ENCODE measurements at places on chromosomes 1 and 21. TPM values are rescaled to one million over a fixed set of nuclear protein-coding genes. Genes with fewer than 3 reads are reported as not detected.
A peak's percentile ranks its signal among the peaks of the same experiment; 100 is the strongest.

- peak; percentile 22 for DNase-seq
These were observed 132.8 kb downstream of the SNX7 start for GRCh38 chr1:98794196-98794886.

DNA sequence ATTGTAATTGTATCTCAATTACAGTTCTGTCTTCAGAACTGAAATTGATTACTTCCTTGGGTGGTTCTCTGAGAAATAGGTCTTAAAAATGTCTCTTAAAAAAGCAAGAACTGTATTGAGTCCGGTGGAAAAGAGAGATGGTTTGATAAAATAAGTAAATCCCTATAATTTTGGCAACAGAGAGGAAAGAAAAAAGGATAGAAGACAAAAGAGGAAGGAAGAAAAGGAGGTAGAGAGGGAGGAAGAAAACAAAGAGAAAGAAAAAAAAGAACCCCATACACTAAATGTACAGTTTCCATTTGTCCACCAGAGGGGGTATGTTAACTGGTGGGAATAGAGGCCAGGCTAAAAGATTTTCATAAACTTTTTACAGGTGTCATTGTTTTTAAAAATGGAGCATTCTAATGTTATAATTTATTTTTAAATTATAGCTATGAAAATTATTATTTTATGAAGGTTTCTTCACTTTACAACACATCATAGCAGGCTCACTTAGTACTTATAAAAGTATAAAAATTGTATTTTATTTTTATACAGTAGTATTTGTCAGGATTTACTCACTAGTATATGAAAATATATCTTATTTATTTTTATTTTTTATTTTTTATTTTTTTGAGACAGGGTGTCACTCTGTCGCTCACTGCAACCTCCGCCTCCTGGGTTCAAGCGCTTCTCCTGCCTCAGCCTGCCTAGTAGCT is 2.1 kb upstream of the UBE2T start:
- DNase-seq, result no peak

- DNase-seq, result no peak
These were observed 33.4 kb downstream of the ADAMTS5 start for GRCh38 chr21:26933448-26933847.

GRCh38 chr1:225612287-225612686 is 40.6 kb downstream of the ENAH start:
- no peak for DNase-seq

DNA sequence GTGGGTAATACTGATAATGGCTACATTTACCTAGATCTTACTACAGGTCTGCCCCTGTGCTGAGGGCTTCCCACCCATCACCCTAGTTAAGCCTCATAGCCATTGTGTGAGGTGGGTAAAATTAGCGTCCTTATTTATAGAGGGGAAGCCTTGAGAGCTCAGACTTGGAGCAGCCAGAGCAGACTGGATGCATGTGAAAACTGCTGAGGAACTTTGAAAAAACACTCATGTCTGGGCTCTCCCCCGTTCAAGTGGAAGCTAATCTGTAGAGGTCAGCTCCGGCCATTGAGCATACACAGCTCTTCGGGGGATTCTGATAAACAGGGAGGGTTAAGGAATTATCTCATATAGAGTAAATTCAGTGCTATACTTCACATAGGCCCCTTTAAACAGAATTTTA is 389.7 kb downstream of the RPS6KC1 start:
- DNase-seq, result no peak

- DNase-seq, result no peak
These were observed 473.8 kb upstream of the PKN2 start for GRCh38 chr1:88210103-88210787.

DNA sequence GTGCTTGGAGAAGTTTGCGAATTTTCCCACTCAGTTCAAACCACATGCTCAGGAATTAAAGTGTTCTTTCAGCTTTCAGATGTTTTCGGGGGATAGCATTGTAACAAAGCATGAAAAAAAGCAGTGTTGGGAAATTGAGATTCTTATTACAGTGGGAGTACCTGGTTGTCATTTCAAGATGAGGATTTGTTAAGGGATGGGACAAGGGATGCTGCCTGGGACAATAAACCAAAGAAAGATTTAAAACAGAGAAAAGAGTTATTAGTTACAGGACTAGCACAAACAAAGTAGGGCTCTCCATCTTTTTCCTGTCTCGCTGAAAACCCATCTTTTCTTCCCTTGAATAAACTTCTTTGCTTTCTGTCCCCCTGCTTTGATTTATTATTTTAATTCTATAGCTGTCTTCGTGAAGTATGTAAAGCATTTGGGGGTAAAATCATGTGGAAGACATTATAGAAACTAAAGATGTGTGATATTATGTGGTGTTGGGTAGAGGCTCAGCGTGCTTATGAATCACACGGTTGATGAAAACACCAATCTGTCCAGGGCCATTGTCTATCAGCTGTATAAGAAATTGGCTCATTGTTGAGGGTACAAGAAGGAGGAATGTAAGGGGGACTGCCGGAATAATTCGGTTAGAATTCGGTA is 277.6 kb downstream of the KIF26B start:
- no peak for DNase-seq

DNA sequence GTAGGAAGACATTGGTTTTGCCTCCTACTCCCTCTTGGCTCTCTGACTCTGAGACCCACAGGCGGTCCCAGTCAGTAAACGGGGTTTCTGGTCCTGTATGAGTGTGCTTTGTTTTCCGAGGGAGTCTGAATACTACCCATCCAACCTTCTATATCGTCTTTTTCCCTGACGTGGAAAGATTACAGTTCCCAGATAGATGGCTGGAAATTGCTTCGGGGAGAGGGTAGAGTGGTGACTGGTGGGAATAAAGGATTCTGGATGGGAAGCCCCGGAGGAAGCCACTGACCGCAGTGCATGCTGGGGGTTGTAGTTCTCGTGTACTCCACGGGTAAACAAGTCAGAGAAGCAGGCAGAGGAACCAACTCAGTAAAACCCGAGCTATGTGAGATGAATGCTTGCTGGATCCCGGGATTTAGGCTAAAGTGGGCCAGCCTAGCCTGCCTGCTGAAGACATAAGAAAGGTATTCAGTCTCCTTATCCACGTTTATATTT is 66.2 kb upstream of the IRF2BP2 start:
- DNase-seq, result no peak

- DNase-seq, result no peak
These were observed 225.4 kb downstream of the TRABD2B start for GRCh38 chr1:47771751-47772150.

DNA sequence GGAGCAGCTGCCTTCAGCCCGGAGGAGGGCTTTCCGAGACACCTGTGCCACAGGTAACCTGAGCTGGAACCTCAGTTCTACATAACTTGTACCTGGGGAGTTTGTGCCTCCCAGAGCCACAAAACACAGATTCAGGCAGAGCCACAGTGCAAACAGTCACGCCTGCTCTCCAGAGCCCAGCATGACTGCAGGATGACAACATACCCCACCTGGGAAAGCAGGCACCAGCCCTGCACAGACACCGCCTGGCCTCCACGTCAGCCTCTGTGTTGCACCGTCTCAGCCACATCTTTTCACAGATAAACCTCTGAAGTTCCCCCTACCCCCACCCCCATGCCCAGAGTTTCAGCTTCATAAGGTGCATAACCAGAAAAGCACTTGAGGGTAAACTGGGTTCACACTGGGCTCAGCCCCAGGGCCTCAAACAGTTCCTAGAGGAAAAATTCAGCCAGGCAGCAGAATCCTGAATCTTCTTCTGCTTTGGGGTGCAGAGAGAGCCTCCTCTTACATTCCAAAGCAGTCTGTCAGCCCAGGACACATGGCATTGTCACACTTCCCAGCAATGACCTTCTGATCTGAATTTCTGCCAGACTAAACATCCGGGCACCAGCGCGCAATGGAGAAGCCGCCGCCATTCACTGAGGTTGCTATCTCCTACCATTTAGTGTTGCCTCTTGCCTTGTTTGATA is 229.5 kb downstream of the TOMM20 start:
- no peak for DNase-seq

- DNase-seq, result no peak
These were observed 31.9 kb downstream of the NEK2 start for GRCh38 chr1:211643324-211644212.

DNA sequence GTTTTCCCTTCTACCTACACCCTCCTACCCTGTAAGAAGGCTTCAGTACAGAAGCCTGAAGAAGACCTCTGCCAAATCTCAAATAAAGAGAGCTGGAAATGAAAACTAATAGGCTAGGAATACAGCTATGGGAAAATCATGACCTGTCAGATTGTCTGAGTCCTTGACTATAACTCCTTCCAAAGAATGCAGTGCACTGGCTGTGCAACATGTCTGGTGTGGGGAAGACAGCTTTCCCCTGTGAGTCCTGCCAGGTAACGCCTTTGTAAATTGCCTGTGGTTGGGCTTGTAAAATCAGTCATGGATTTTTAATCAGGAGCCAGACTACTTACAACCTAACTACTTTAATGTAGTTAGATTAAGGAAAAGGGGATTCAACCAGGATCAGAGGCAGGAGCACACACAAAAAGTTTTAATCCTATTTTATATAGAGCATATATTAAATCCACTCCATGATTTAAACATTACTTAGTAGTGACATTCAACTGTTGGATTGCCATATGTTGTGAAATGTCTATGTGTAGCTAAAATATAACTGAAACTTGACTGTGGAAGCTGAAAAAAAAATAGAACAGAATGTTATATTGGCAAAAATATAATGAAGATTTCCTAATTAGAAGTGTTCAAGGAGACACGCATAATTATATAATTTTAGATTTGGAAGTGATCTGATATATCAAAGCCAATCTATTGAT is 1667.8 kb downstream of the KCNT2 start:
- DNase-seq, result no peak

GRCh38 chr1:32769524-32770220 is 47.5 kb downstream of the YARS1 start:
- no peak for DNase-seq

DNA sequence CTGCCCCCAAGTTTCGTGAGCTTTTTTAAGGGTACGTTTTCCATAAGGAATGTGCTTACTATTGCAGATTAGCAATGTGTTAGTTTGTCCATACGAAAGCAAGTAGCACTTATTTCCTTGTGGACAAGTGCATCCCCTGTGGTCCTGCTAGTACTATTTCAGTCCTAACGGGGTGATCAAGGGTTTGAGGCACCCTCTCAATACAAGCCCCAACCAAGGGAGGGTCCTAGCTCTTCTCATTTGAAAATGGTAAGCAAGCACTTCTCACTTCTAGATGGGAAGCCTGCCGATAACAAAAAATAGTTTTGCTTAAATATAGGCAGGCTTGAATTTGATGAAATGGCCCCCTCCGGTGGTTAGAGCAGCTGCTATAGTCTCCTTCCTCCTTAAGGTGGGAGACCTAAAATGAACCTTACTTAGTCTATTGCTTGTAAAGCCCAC is 64.0 kb upstream of the HMCN1 start:
- no peak for DNase-seq

DNA sequence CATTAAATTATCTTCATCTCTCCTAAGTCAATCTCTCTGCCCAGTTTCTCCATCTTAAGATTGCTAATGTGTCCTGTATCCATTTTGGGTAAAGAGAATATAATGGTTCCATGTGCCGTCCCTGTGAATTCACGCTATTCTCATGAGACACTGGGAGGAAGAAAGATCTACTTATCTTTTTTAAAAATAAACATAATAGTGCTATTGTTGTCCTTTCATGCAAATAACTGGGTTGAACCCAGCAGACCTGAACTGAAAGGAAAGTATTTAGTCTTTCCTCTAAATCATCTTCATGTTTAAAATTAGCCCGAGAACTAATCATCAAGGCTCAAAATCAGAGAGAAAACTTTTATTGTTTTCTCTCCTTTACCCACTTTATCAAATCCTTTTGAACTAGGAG is 22.4 kb downstream of the SLAMF1 start:
- no peak for DNase-seq

- DNase-seq, result no peak
These were observed 5.1 kb downstream of the CTNNBIP1 start for GRCh38 chr1:9905010-9905409.

DNA sequence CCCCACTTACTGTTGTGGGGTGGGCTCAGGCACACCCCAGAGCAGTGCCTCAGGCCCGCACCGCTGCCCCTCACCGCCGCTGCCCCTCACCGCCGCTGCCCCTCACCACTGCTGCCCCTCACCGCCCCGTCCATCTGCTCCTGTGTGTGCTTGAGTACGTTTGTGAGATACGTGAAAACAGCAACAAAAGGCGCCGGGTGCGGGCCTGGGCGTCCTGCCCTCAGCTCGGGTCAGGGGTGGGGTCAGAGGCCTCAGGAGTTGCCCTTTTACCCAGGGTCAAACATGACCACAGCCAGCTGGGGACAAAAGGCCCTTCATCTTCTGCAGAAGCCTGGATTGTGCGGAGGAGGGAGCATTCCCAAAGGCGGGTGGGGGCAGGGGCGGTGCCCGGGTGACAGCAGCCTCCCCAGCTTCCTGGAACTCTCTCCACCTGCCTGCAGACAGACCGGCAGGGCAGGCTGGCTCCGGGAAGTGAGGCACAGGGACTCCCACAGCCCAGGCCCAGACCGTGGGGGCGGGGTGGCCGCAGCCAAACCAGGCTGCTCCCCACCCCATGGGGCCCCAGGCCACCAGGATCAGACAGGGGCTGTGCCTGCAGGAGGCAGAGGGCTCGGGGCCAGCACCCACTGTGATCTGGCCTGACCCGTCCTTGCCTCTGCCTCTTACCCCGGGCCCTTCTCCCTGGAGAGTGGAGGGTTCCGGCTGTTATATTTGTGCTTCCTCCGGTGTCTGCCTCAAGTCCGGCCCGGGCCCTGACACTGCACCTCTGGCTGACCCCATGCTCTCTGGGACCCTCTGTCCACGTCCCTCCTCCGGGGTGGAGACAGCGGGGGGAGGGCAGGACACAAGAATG is 2.3 kb upstream of the VWA1 start:
- DNase-seq, result no peak

DNA sequence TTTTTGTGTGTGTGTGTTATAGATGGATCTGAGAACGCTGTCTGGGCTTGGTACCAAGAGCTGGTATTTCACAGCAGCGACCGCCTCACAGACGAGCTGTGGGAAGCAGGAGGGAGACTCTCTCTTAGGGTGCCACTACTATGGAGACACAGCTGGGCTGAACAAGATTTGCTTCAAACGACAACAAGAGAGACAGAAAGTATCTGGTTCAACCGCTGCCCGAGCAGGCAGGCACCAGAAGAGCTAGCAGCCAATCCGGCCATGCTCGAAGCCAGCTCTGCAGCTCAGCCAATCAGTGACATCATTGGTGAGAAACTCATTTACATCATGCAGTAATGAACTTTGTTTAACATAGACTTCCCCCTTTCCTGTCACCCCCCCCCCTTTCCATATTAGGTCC is 341.3 kb downstream of the USP25 start:
- no peak for DNase-seq

Gene SEMA4A
- total RNA-seq, result 132 TPM

Gene OLFML3
- 0.11 TPM for total RNA-seq

Gene SLC45A1
- total RNA-seq, result 0.80 TPM

Gene MYOC
- total RNA-seq, result not detected

Gene GBP5
- total RNA-seq, result 34.3 TPM

Gene CLIC6
- total RNA-seq, result 1.3 TPM

Gene SAMD11
- not detected for total RNA-seq

Gene GNAI3
- total RNA-seq, result 8.9 TPM

Measured in activated T-helper 2 cell treated with anti-CD3 and anti-CD28 coated beads, Interferon-gamma antibody, Interleukin-2, Interleukin-4, amounts not matched to agents 10 μg/mL and 5 μg/mL and 100 μg/mL, durations not matched to agents 14 hours and 24 hours and 36 hours (primary cell).